ENCODE measurements at places on chromosomes 4 and X.

- H3K36me3 ChIP-seq = no peaks in the 10 kb centered on the region
- DNase-seq = no peak
- no peaks in the 10 kb centered on the region for H3K27me3 ChIP-seq
- H3K27ac ChIP-seq = no peak overlapping the region
- no peak overlapping the region for H3K4me3 ChIP-seq
These were observed 168.5 kb downstream of the PDGFC start for GRCh38 chr4:156803056-156803455.

- H3K36me3 ChIP-seq = no peaks in the 10 kb centered on the region
- H3K4me1 ChIP-seq = no peaks in the 10 kb centered on the region
- no peak for DNase-seq
- no peaks in the 10 kb centered on the region for H3K27me3 ChIP-seq
These were observed 1.2 kb upstream of the CNKSR2 start for GRCh38 chrX:21373001-21373400.

DNA sequence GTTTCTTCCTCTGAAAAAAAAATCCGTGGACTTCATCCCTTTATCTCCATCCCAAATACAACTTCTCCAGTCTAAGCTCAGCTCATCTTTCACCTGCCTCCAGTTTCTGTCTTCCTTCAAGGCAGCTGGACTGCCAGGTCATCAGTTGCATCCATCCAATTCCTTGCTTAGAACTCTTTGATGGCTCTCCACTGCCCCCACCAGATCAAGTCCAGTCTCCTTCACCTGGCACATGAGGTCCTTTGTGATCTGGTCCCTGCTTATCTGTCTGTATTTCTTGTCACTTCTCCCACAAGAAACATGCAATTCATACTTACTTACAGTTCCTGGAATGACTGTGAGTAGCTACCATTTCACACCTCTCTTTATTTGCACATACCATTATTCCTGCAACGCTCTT is 33.8 kb downstream of the OTUD6A start:
- no peaks in the 10 kb centered on the region for H3K4me1 ChIP-seq
- no peak overlapping the region for H3K4me3 ChIP-seq
- no peaks in the 10 kb centered on the region for H3K27me3 ChIP-seq
- DNase-seq = peak; percentile 12

GRCh38 chr4:20724915-20725314 is 24.7 kb downstream of the PACRGL start:
- H3K27ac ChIP-seq = no peak overlapping the region
- no peaks in the 10 kb centered on the region for H3K27me3 ChIP-seq
- no peak for DNase-seq
- H3K4me3 ChIP-seq = no peak overlapping the region

DNA sequence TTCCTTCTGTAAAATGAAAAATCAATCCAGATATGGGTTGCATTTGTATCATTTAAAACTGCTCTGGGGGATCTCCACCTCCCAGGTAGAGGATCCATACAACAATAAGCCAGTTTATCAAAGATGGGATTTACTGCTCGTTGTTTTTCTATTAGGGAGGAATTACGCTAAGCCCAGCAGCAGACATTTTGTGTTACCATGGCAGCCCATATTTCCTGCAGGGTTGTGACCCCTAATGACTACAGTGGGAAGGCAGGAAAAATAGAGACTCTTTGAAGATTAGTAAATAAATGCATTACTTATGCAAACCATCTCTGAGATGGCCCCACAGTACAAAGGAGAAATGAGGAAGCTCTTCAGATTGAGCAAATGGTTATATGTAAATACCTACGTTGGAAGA is 253.4 kb upstream of the GPR101 start:
- H3K4me1 ChIP-seq = no peaks in the 10 kb centered on the region
- H3K27ac ChIP-seq = no peak overlapping the region
- DNase-seq = no peak
- no peaks in the 10 kb centered on the region for H3K27me3 ChIP-seq
- H3K4me3 ChIP-seq = no peak overlapping the region

DNA sequence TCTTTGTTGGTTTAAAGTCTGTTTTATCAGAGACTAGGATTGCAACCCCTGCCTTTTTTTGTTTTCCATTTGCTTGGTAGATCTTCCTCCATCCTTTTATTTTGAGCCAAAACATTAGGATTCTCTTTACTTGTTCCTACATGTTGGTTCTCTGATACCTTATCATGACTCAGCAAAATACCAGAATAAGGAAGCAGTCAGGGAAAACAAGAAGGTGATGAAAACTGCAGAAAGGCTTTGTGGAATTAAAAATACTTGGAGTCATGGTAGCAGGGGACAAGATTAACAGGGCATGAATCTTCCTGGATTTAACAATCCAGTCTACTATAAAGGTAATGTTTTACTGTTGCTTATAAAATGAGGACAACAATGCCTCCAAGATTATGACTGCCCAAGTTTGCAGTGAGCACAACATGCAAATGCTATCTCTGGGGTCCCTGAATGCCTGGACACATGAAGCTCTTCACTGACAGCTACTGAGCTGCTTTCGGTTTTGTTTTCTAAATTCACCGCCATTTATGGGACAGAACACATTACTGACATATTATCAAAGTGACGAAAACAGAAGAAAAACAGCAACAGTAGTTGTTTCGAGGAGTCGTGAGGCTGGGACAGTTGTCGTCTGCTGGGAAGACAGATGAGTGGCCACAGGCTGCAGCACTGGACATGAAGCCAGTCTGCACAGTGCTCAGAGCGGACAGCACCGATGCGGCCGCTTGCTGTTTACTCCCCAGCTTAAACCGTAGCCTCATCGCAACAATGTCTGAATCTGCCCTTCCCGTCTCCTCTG is 174.5 kb upstream of the DKK2 start:
- no peak overlapping the region for H3K4me3 ChIP-seq
- DNase-seq = no peak
- no peaks in the 10 kb centered on the region for H3K36me3 ChIP-seq
- H3K27ac ChIP-seq = no peak overlapping the region
- no peaks in the 10 kb centered on the region for H3K27me3 ChIP-seq

GRCh38 chr4:74624351-74625151 is 169.8 kb downstream of the BTC start:
- DNase-seq = peak; percentile 93
- no peak overlapping the region for H3K4me3 ChIP-seq
- no peaks in the 10 kb centered on the region for H3K36me3 ChIP-seq
- H3K27me3 ChIP-seq = no peaks in the 10 kb centered on the region

DNA sequence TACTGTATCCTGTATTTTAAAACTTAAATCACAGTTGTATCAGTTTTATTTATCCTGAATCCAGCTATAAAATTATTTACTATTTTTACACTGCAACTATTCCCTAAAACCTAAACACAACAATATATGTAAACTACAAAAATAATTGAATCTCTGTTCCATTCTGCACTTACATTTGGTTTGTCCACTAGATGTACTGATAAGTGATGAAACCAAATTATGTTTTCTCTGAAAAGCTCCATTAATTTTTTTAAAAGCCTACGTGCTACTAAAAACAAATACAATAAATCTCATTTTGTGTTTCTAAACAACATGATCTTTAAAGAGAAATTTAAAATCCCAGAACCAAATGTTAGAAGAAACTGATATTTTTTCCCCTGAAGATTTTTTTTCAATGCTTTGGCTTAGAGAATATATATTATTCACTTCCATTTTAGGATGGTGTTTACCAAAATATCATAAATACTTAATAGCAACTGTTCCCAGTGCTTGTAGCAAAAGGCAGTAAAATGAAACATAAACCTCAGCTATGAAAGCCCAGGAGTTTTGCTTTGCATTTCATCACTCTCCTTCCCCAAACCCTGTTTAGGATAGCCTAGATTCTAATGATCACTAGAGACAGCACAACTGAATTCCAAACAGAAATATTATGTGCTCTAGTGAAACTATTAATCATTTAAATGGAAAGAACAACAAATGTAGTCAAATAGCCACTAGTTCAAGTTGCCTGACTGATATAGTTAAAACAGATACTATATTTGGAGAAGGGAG is 19.7 kb downstream of the ANTXR2 start:
- H3K27ac ChIP-seq = no peak overlapping the region
- no peaks in the 10 kb centered on the region for H3K36me3 ChIP-seq
- no peaks in the 10 kb centered on the region for H3K27me3 ChIP-seq

- H3K27ac ChIP-seq = peak overlapping the region; percentile 7
- no peak overlapping the region for H3K4me3 ChIP-seq
- H3K27me3 ChIP-seq = no peaks in the 10 kb centered on the region
- DNase-seq = no peak
- peaks cover 56% of the 10 kb centered on the region for H3K4me1 ChIP-seq
These were observed 17.8 kb downstream of the SCD5 start for GRCh38 chr4:82780752-82781231.

- no peaks in the 10 kb centered on the region for H3K27me3 ChIP-seq
- no peaks in the 10 kb centered on the region for H3K4me1 ChIP-seq
- H3K4me3 ChIP-seq = no peak overlapping the region
- H3K27ac ChIP-seq = no peak overlapping the region
These were observed 16.5 kb upstream of the VAMP7 start for GRCh38 chrX:155864655-155865054.

DNA sequence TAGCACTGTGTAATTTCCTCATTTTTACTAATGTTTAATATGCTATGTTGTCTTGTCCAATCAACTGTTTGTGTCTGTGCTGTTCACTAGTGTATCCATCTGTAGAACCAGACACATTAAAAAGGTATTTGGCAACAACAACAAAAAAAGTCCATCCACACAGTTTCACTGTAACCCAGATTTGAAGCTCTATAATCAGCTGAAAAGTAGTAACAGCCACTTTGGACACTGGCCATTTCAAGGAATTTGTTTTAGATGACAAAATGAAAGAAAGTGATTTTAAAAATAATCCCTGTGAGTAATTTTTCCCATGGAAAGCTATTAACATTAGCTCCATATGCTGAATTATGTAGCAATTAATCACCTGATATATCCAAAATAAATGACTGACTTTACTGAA is 2.2 kb upstream of the FBXL5 start:
- H3K27ac ChIP-seq = no peak overlapping the region
- peaks cover 18% of the 10 kb centered on the region for H3K4me1 ChIP-seq
- H3K4me3 ChIP-seq = no peak overlapping the region
- H3K36me3 ChIP-seq = no peaks in the 10 kb centered on the region
- H3K27me3 ChIP-seq = no peaks in the 10 kb centered on the region

GRCh38 chrX:5852941-5853340 is 375.7 kb downstream of the NLGN4X start:
- H3K27ac ChIP-seq = no peak overlapping the region
- no peaks in the 10 kb centered on the region for H3K36me3 ChIP-seq
- no peaks in the 10 kb centered on the region for H3K4me1 ChIP-seq
- H3K27me3 ChIP-seq = no peaks in the 10 kb centered on the region
- no peak for DNase-seq

DNA sequence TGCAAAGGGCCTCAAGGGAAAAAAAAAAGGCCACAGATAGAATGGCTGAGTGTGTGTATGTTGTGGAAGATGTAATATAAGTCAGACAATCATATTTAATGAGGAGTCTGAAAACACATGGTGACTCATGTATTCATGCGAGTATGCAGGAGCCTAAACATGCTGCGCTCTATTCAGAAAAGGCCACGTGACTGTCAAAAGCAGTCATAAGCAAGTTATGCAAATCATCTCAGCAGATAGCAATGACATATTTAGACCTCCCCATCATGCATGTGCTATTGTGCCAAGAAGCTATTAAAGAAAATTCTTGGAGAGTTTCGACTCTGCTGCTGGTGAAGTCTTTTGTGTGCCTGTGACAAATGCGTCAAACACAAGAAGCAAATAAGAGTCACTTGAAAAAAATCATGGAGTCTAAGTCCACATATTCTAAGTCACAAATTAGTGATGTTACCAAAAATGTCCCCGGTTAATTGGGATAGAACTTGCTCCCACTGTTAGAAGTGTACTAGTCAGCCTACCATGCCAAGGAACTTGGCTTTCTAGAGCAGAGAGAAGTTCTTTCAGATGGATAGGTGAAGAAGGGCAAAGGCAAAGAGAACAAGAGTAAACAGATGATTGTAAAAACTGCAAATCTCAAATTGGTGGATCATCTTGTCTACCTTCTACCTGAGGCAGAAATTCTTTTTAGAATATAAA is 5.0 kb downstream of the LNX1 start:
- peaks cover 5% of the 10 kb centered on the region for H3K4me1 ChIP-seq
- H3K27ac ChIP-seq = no peak overlapping the region
- H3K4me3 ChIP-seq = no peak overlapping the region
- no peaks in the 10 kb centered on the region for H3K36me3 ChIP-seq
- no peaks in the 10 kb centered on the region for H3K27me3 ChIP-seq

- H3K4me1 ChIP-seq = no peaks in the 10 kb centered on the region
- H3K27me3 ChIP-seq = no peaks in the 10 kb centered on the region
- DNase-seq = no peak
- no peak overlapping the region for H3K27ac ChIP-seq
- H3K4me3 ChIP-seq = no peak overlapping the region
These were observed 36.8 kb downstream of the FABP2 start for GRCh38 chr4:119284876-119285780.
